ENCODE measurements at places on chromosomes 2 and 18.

DNA sequence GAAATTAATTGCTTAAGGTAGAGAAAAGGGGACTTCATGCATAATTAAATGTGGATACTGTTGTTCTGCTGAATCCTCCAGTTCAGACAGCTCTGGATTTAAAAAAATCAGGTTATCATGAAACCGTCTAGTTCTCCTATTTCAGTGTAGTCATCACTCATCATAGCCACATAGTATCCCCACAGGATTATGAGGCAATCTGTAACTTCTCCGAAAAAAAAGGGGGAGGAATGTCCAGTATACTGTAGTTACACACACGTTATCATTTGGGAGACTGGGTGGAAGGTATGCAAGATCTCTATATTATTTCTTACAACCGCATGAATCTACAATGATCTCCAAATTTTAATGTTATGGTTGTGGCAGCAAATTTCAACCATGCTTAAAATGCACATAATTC, 114.0 kb downstream of the HIBCH start:
- no peak for DNase-seq

GRCh38 chr2:173153301-173153885, 77.7 kb downstream of the MAP3K20 start:
- DNase-seq: no peak

GRCh38 chr2:136225950-136226835, 108.2 kb upstream of the CXCR4 start:
- DNase-seq: no peak

DNA sequence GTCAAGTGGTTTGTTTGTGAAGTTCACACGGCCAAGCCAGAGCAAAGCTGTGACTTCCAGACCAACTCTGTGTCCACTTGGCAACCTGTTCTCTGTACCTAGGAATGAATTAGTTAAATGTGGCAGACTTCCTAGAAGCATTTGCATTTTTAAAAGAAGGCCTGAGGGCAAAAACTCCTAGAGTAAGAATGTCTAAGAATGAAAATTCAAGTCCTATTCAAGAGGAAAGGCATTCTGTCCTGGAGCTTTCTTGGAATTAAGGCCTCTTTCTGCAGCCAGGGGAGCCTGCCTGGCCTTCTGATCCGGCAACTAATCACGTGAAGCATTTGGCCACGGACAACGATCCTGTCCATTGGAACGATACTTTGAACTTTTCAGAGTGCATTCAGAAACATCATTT, 155.0 kb downstream of the SETBP1 start:
- DNase-seq: no peak

GRCh38 chr2:6069381-6069780, 377.2 kb downstream of the SOX11 start:
- DNase-seq: no peak

- no peak for DNase-seq
Measured at GRCh38 chr2:117631152-117631945, 183.1 kb upstream of the DDX18 start.

- DNase-seq: no peak
Measured at GRCh38 chr18:13303756-13304364, 85.3 kb downstream of the LDLRAD4 start.

GRCh38 chr18:3016585-3017297, 3.8 kb upstream of the LPIN2 start:
- DNase-seq: no peak

- DNase-seq: no peak
Measured at GRCh38 chr2:155547571-155547970, 785.0 kb downstream of the NR4A2 start.

DNA sequence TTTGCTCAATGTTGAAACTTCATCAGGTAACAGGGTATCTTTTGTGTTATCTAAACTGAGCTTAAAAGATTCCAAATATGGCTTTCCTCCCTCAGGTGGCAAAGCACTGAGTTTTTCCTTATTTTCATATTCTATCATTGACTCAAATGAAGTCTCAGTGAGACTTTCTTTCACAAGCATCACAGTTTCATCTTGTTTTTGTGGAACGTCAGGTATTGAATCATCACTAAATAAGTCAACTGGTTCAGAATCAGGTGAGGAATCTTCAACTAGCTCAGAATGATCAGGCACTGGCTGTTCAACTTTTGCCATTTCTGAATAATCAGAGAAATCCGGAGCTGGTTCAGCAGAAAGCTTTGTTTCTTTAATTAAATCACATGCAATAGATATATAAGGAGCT, 24.6 kb downstream of the RTN4 start:
- no peak for DNase-seq

All from esophagus muscularis mucosa (tissue), 4 donors.